ENCODE measurements at places on chromosomes 1 and 21.

- no peak for DNase-seq
These were observed 76.4 kb downstream of the HLCS start for GRCh38 chr21:36890086-36890485.

DNA sequence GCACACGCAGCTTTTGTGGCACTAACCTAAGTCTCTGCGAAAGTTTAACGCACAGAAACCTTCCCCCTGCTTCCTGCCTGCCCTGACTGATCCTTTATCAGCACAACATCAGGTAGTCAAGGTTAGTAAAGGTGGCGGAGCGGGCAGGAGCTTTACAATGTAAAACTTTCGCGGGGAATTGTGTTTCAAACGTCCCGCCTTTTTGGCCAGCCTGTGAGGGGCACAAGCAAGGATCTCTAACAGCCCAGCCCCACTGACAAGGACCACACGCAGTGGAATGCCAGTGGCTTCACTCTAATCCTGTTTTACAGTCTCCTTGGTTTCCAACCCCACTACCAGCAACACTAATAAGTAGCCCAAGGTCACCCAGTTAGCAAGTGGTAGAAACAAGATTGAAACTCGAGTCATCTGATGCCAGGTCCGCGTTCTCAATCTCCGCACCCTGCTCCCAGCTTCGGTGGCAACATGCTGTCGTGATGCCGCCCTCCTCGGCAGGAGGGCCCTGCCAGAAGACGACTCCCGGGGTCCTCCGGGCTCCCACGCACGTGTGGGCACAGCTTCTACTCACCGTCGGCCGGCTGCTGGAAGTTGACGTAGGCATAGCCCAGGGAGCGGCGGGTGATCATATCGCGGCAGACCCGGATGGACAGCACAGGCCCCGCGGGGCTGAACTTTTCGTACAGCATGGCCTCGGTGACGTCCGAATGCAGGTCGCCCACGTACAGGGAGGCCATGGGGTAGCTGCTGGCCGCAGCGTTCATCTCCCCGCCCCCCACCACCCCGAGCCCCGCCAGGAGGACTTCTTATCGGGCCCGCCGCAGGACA lies 1.2 kb downstream of the PABPC4 start:
- DNase-seq: no peak

DNA sequence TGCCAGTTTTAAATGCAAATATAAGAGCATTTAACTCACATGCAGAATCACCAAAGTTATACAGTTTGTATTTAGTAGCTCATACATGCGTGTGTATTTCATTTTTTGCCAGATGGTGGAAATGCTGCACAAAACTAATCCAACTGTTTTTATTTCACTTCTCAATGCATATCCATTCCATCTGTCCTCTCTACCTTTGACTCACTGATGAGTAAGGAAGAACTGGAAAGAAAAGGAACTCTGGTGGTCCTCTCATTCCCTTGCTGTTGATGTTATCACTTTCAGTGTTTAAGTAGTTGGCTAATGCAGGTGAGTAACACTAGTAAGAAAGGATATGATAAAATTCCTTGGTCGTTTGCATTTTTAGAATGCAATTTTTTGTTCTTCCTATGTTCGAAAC lies 5.7 kb upstream of the SLC1A7 start:
- no peak for DNase-seq

DNA sequence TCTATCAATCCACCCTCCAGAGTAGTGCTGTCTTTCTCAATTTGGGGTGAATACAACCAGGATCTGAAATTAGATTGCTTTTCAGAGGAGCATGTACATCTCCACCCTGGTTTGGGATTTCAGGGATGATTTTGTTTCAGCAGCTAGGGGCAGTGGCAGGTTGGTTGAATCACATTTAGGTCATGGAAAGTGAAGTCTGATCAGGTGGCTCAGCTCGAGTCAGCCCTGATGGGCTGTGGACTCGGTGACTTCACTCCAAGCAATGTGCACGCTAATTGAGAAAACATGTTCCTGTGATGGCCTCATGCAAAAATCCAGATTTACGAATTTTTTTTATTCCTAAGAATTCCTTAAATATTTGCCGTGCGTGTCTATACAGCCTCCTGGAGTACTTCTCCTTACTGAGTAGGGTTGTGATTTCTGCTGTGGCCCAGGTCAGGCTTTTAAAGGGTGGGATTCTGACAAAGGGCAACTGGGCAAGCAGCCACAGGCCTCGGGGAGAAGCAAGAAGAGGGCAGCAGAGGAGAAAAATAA lies 7.5 kb downstream of the NGF start:
- no peak for DNase-seq

DNA sequence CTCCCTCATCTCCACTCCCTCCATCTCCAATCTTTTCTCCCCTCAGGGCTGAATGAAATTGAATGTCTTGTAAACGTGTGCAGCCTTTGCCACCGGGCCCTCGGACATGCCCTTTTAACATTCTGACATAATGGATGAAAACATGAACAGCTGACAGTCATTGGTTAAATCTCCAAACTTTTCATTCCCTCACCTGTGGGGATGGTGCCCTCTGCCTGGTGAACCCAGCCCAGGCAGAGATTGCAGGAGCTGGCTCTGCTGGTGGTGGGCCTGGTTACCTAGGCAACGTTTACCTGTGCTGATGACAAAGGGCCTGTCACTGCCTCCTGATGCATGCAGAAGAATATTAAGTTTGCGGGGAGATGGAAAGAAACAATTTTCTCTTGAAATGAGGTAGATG lies 21.3 kb downstream of the ST6GALNAC3 start:
- no peak for DNase-seq

DNA sequence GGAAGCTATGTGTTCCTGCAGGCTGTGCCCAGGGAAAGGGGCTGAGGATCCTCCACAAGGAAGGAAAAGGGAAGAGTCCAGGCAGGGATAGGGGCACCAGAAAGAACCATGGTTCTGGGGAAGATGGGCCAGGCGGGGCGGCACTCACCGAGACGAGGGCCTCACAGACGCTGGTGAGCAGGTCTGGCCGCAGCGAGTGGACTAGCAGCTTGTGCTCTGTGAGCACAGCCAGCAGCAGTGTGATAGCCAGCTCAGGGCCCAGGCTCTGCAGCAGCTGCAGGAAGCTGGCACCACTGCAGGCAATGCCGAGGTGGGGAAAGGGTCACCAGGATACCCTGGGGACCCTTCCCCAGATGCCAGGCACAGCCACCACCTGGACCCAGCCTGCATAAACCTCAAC lies 5.8 kb downstream of the DENND4B start:
- no peak for DNase-seq

DNA sequence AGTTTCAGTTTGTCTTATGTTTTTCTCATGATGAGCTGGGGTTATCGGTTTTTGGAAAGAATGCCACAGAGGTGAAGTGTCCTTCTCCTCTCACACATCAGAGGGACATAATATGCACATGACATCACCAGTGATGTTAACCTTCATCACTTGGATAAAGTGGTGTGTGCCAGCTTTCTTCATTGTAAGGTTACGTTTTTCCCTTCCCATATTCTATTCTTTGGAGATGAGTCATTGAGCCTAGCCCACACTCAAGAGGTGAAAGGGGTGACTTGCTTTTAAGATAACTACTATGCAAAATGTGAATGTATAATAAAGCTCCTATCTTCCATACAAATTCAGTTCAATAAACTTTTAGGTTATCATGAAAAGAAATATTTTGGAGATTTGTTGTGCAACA lies 36.7 kb upstream of the MAGI3 start:
- no peak for DNase-seq

- DNase-seq: no peak
These were observed 54.8 kb downstream of the RUNX3 start for GRCh38 chr1:24875257-24875656.

DNA sequence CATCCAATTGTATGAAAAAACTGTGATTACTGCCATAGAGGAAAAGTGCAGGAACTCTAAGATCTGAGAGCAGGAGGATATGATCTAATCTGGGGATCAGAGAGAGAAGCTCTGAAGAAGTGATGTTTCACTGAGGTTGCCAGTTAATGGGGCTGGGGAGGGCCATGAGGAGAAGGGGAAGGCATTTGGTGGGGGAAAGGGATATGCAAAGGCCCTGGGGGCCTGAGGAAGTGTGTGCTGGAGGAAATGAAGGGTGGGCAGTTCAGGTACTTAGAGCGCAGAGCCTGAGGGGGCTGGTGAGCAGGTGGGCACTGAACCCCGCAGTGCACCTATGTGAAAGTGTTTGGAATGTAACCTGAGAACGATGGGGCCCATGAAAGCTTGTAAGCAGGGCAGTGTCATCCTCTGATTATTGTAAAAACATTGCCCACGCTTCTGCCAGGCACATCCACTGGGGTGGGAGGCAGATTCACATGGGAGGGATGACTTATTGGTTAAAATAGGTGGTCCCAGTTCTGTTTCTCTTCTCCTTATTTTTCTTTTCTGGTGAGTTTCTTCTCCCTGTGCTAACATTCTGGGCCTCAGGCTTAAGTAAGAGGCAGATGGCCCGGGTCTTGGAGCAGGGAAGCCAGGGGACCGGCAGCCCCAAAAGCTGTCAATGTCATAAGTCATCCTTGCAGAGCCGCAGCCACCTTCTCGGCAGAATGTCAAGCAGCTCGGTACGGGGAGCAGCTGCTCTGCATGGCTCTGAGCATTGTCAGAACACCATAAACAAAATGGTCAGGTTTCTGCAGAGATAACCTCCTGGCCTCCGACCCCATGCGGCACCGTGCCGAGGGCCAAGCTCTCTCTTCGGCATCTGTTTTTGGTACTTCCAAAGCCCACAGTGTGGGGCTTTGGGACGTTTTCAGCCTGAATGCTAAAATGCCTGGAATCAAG lies 492.0 kb upstream of the VAMP3 start:
- no peak for DNase-seq

DNA sequence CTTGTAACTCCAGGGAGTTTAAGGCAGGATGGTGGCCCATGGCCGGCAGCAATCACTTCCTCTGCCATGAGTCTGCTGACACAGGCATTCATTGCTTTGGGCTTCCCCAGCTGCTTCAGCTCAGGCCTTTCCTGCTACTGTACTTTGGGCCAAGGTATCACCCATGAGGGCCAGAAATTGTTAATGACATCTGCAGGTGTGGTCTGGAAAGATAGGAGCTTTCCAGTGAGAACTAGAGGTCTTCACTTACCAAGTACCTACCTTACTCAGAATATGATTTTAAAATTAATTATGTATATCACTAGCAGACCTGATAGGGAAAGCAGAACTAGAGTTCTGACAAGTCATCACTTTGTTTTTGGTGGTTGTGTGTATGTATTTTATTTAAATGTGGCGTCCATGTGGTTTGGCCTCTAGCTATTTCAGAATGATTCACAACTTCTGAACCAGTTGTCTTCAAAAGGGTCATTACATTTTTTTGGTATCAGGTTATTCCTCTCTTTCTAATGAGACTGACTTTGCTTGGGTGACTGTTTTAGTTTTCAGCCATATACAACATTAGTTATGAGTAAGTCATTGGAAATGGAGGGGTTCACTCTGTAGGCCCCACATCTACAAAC lies 2.7 kb downstream of the RGL1 start:
- DNase-seq: no peak

GRCh38 chr1:115495625-115496024 lies 146.1 kb upstream of the VANGL1 start:
- no peak for DNase-seq

- no peak for DNase-seq
These were observed 19.2 kb downstream of the PTTG1IP start for GRCh38 chr21:44854391-44854663.

- DNase-seq: no peak
These were observed 19.7 kb downstream of the YARS1 start for GRCh38 chr1:32797456-32797855.

- DNase-seq: no peak
These were observed 5.8 kb upstream of the KANK4 start for GRCh38 chr1:62325081-62325480.

DNA sequence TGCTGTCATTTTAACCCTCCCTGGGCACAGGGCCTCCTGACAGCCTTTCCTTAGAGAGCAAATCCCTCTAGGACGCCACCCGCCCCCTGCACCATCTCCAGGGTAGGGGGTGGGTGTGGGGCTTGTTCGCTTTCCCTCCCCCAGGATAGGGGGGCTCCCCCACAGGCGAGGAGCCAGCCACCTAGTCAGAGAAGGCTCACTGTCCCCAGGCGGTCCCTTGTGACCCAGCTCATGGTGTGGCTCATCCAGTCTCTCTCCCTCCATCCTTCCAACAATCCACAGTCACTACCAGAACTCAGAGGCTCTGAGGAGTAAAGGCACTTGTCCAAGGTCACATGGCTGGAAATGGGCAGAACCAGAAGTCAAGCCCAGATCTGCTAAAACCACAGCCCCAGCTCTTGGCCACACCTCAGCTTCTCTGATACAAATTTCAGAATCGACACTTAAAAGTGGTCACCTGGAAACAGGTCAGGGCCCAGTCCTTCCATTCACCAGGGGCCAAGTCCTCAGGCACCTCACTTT lies 89.8 kb downstream of the MRPL37 start:
- DNase-seq: no peak

DNA sequence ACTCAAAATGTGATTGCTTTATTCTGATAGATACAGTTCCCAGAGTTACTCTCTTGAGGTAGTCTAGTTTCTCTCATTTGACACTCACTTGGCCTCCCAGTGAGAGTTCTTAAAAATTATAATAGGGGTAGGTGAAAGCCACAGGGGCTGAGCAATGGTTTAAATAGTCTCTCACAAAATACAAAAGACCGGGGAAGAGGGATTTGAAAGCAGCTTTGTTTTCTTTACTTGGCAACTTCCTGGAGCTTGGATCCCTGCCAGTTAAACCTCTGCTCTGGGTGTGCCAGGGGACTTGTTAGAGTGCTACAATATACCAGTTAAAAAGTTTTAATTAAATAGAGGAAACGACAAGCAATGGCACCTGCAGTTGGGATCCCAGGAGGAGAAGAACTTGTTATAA lies 31.7 kb downstream of the OR13G1 start:
- no peak for DNase-seq

- no peak for DNase-seq
These were observed 66.1 kb upstream of the CHODL start for GRCh38 chr21:18178509-18178908.

- no peak for DNase-seq
These were observed 5.2 kb upstream of the LIN28A start for GRCh38 chr1:26405281-26405915.

- DNase-seq: no peak
These were observed 3.1 kb downstream of the FUCA1 start for GRCh38 chr1:23864801-23865542.

DNA sequence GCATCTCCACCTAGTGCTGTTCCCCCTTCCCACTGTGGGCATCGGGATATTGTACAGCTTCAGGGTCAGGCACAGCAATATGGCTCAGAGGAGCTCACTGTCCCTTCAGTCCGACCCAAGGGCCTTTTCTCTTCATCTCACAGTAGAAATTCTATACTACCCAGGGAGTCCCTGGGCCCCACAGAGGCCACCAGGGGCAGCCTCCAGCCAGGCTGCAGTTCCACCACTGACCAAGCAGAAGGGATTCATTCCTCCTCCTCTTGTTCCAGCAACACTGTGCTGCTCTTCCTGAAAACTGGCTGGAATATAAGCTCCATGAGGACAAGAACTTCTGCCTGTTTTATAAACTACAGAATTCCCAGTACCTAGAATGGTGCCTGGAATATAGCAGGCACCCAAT lies 70.5 kb downstream of the CD34 start:
- DNase-seq: no peak

All from activated CD8-positive, alpha-beta memory T cell treated with anti-CD3 and anti-CD28 coated beads for 48 hours (primary cell).